ENCODE measurements at places on chromosomes 11 and 22.

DNA sequence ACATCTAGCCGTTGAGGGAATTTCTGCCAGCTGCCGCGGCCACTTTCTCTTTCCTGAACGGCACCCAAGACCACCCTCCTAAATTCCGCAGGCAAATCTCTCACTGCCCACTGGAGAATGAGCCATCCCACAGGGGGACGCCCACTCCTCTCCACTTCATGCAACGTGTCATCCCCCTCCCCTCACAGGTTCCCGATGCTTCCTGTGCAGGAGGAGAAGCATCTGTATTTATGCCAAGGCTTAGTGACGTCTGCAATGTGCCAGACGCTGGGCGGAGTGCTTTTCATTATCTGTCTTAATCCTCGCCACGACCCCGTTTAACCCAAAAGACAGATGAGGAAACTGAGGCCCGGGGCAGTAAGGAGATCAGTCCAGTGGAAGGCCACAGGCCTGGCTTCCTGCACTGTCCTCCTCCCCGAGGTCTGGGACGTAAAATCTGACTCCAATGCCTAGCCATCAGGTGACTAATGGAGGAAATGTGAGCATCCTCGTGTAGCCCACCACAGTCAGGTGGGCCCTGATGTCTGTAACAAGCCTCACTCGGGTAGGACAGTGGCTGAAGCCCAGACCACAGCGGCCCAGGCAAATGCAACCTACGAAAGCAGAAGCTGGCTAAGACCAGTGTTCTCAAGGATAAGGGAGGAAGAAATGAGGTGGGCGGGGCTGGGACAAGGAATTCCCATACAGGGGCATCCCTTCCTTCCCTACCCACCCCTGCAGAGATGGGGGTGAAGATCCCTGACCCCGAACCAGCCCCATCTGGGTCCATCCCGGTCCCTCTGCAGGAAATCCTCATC is 23.1 kb downstream of the MN1 start:
- DNase-seq = no peak

DNA sequence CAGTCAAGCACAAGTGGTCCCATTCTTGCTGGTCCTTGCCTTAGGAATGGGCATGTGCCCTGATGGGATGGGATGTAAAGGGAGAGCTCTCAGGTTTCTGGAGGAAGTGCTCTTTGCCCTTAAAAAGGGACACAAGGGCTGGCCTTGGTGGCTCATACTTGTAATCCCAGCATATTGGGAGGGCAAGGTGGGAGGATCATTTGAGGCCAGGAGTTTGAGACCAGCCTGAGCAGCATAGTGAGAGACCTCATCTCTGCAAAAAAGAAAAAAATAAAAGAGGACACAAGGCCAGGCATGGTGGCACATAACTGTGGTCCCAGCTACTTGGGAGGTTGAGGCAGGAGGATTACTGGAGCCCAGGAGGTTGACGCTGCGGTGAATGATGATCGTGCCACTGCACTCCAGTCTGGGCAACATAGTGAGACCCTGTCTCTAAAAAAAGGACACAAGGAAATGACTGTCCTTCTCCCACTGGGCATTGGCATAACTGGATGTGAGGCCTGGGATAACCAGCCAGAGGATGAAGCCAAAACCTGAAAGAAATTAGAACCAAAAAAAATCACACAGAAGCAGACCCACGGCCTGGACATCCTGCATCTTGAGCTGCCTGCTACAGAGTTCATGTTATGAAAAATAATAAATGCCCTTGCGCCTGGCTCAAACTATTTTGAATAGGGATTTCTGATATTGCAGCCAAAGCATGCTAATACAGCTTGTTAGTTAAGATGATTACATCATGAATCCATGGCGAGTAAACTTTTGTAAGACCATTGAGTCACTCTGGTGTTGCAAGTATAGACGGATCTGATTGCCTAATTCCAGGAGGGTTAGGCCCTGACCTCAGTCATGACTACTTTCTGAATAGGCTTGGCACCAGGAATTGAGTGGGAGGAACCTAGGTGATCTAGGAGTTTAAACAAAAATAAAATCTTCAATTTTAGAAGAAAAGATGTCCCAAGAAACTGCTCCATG is 12.9 kb upstream of the CRKL start:
- no peak for DNase-seq

DNA sequence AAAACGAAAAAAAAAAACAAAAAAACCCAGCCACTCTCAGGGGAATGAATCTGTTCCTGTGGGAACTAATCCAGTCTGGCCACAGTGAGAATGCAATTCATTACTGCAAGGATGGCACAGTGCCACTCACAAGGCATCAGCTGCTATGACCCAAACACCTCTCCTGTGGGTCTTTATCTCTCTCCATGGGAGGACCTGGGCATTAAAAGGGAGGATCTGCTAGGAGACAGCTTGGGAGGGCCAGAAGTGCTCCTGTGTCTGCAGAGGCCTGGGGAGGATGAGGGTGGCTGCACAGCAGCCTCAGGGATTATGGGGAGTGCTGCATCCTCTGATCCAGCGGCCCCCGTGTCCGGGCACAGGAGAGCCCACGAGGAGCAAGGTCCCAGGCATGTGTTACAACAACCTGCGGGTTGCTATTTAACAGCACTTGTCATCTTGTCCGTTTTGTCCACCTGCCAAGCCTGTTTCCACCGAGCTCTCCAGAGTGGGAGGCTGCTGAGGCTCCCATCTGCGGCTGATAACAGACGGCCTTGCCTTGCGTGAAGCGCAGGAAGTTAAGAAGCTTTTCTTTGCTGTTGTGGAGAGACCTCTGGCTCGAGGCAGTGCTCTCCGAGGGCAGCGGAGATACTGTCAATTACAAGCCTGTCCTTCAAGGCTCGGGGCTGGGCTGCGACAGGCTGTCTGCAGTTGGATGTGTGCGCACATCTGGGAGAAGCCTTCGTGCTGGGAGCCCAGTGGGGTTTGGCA is 97.7 kb downstream of the NXPE2 start:
- no peak for DNase-seq

GRCh38 chr11:118212131-118212725 is 12.6 kb downstream of the JAML start:
- DNase-seq = no peak

DNA sequence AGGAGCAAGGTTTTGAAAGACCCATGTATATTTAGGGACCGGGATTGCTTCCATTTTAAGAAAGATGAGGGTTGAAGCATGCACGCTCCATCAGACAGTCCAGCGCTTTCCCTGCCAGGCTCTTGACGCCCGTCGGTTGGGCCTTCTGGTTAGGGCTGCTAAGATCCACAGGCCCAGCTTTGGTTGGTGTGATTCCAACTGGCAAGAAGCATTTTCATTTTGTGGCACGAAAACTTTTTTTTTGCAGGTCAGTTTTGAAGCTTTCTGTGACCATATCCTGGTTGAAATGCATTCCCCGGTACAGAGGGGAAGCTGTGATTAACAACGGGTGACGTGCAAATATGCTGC is 34.3 kb upstream of the MPPED1 start:
- no peak for DNase-seq

GRCh38 chr22:31327806-31328543 is 18.2 kb downstream of the PATZ1 start:
- no peak for DNase-seq

DNA sequence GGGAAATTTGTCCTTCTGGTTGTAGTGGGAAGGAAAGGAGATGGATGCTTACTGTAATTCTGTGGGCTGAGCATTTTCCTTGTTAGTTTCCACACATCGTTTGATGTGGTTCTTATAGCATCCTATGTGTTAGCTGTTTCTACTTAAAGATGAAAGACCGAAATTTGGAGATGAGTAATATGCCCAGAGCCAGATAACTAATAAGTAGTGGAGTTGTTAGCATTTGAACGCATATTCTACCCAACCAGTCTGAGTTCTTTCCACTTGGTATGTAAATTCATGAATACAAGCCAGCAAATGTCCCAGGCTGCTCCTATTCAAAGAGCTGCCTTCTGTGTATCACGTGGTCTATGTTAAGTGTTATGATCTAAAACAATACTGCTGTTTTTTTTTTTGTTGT is 14.6 kb downstream of the SPECC1L start:
- DNase-seq = peak; percentile 16

Measured in naive thymus-derived CD4-positive, alpha-beta T cell (primary cell).